ENCODE measurements at places on chromosomes 11 and 22.
A peak's percentile ranks its signal among the peaks of the same experiment; 100 is the strongest.

- no peak for DNase-seq
These were observed 26.6 kb downstream of the TBX1 start for GRCh38 chr22:19786959-19787848.

DNA sequence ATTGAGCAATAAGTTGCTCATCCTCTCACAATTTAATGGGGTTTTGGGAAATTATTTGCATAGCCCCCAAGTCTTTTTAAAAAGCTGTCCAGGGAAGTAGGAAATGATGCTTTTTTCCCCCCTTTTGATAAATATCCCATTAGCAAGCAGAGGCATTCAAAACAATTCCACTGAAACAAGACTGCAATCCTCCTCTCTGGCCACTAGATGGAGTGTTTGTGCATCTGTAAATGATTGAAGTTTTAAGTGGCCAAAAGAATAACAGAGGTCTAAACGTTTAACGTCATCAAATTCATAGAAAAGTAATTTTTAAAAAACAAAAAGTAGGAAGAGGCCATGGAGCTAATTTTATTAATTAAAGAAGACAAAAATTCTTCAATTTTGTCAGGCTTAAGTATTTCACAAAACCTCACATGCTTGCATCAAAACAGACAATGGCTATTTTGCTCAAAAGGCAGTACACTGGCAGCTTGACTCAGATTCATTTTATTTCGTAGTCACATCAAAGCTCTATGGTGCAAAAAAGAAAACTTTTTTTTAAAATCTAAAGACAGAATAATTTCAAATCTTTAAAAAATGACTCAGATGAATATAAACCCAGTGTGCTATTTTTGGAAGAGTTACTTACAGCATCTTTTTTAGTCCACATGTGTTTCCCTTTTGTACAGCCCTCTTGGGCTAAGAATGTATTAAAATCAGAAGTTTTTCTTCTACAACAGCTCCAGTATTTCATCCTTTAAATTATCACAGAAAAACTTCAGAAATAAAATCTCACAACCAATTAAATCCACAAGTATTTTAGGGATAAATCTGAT is 17.8 kb downstream of the CHORDC1 start:
- no peak for DNase-seq

DNA sequence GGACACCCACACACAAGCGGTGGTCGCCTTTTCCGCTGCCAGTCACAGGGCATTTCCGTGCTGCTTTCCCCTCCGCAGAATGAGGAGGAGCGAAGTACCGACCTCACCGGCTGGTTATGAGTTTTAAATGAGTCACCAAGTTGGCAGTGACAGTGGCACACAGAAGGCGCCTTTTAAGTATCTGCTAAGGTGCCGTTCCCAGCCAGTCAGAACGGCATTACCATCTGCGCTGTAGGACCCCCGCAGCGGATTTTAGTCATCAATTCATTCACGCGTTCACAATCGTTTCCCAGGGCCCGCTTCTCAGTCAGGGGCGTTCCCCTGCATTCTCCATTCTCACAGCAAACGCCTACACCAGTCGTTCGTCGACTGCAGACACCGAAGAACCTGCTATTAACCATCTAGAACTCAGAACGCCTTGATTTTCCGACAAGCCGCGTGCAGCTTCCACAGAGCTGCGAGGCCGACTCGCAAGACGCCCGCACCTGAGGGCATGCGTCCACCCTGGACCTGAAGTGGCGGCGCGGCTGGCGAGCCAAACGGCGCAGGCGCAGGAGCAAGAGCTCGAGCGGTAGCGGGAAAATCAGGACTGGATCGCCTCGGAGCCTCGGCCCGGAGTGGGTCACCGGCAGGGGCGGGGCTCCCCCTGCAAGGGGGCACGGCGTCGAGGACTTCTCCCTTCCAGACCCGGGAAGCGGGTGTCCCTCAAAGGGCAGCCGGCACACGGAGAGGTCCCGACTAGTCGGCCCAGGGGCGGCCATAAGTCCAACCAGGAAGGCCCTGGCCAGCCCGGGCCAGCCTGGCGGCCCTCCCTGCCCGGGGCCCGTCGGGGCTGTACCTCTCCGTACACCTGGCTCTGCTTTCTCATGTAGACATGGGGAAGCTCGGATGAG is 642 bp downstream of the CYP2R1 start:
- no peak for DNase-seq

- DNase-seq, result peak; percentile 91
These were observed 5.7 kb downstream of the ZP1 start for GRCh38 chr11:60872961-60873524.

- no peak for DNase-seq
These were observed 16.4 kb downstream of the EHF start for GRCh38 chr11:34637303-34637702.

GRCh38 chr11:92227959-92228935 is 3.6 kb downstream of the FAT3 start:
- DNase-seq, result no peak

GRCh38 chr22:36744791-36745190 is 31.1 kb downstream of the IFT27 start:
- no peak for DNase-seq

- DNase-seq, result no peak
These were observed 81.9 kb downstream of the MN1 start for GRCh38 chr22:27719535-27720227.

GRCh38 chr11:11178671-11179638 is 174.1 kb downstream of the CSNK2A3 start:
- peak; percentile 49 for DNase-seq

DNA sequence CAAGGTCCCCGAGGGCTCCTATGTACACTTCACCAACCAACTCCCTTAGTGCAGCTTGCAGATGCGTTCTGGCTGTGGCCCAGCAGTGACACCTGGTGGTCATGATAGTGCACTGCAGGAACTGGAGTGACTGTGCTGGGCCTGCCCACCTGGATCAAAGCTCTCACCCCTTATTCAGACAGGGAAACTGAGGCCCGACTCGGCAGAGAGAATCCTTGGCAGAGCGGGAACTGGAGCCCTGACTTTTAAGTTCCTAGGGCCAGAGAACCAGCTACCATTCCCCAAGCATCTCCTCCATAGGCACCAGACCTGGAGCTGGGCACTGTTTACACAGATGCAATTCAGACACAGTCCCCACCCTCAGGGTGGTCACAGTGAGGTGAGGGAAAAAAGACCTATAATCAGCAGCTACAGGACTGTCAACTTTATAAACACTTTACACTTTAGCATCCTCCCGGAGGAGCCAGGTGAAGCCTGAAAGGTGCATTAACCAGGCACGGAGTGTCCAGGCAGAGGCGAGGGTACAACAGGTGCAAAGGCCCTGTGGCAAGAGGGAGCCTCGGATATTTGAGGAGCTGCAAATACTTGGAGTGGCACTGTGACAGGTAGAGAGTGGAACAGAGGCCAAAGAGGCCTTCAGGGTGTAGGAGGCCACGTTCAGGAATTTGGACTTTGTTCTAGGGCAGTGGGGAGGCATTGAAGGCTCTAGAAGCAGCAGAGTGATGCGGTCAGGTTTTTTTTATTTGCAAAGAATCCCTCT is 22.0 kb downstream of the RHBDD3 start:
- DNase-seq, result no peak

GRCh38 chr11:89487016-89487415 is 4.2 kb downstream of the NOX4 start:
- no peak for DNase-seq

GRCh38 chr22:24514241-24515026 is 19.3 kb downstream of the UPB1 start:
- no peak for DNase-seq

- no peak for DNase-seq
These were observed 1.4 kb upstream of the CPT1A start for GRCh38 chr11:68843052-68843561.

DNA sequence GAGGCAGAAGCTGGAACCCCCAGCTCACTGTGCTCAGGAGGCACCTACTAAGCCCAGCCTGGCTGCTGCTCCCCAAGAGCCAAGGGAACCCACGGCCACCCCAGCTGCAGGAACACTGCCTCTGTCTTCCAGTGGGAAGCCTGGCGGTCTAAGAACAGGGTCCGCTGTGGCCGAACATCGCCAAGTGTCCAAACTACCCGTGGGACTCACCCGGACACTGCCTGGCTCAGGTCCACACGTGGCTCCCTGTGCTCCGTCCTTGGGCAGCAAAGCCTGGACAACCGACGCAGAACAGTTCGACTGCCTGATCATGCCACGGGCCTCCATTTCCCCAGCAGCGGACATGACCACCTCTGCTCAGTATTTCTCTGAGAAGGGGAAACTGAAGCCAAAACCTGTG is 747.0 kb downstream of the BRD1 start:
- DNase-seq, result no peak

DNA sequence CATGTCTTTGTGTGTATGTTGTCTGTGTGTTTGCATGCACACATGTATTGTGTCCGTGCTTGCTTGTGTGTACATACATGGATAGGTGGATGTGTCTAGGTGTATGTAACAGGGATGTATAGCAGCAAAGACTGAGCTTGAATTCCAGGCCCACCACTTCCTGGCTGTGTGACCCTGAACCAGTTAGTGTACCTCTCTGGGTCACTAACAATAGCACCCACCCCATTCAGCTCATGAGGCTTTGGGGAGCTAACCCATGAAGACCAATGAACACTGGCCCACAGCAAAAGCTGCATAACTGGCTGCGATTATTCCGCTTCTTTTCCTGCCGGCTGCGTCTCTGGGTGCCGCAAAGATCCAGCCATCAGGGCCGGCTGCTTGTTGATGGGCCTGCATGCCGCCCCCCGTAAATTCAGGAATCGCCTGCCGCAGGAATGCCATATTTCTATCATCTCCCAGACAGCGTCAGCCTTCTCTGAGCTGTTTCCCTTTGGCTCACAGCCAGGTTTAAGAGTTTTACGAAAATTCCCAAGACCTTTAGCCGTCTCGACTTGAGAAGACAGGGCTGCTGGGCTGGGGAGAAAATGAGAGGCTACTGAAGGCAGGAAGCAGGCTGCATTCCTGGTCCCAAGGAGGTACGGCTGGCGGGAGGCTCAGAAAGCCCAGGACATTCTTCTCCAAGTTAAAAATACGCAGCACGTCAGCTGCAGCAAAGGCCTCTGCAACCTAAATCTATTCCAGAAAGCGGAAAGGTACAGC is 224.6 kb downstream of the MN1 start:
- DNase-seq, result peak; percentile 80

DNA sequence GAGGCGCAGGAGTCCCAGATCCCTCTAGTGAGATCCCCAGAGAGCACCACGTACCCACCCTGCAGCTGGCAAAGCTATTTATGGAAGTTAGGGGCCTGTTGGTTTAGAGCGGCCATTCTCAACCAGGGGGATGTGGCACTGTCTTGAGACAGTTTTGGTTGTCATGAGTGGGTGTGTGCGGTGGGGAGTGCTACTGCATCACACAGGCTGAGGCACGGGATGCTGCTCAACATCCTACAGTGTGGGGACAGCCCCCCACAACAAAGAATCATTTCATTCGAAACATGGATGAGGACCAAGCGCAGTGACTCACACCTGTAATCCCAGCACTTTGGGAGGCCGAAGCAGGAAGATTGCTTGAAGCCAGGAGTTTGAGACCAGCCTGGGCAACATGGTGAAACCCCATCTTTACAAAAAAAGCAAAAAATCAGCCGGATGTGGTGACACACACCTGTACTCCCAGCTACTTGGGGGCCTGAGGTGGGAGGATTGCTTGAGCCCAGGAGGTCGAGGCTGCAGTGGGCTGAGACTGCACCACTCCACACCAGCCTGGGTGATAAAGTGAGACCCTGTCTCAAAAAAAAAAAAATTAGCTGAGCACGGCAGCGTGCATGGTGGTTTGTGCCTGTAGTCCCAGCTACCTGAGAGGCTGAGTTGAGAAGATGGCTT is 28.2 kb downstream of the GGT5 start:
- DNase-seq, result no peak

DNA sequence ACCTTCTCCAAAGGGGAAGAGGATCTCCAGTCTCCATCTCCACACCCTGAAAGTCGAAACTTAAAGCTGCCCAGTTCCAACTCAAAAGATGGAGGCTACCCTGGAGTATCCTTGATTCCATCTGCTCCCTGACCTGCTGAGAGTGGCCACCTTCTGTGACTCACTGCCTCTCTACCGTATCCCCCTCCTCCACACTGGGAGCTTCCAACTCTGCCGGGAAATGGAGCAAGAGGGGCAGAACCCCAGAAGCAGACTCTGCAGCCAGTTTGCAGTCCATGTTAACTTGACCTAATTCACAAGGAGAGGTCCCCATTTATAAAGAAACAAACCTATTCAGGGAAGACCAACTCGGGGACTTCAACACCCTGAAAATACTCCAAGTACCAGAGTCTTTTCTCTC is 22.0 kb upstream of the IRAG1 start:
- no peak for DNase-seq

DNA sequence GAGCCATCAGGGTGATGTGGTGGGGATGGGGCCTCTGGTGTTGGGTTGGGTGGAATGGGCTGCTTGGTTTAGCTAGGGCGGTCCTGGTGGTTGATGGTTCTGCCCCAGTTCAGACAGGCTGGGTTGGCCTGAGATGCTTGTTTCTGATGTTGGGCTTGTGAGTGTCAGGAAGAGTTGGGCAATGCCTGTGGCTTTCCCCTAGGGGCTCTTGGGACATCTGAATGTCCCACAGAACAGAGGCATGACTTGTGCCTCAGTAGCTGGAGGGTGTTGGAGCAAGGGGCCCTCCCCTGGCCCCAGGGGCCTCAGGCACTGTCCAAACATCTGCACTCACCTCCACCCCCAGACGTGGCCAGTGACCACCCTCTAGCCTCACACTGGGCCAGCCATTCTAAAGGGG is 14.0 kb upstream of the CTSD start:
- DNase-seq, result no peak

DNA sequence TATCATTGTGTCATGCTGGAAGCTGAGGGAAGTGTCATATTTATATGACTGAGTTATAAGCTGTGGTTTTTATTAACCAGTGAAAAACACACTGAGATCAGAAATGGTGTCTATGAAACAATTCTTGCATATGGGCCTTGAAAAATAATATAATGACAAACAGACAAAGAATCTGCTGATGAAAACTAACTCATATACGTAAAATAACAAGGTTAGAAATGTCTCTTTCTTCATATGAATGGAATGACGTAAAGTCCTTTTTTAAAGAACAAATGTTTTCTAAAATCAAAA is 48.8 kb upstream of the PHF21B start:
- DNase-seq, result no peak

DNA sequence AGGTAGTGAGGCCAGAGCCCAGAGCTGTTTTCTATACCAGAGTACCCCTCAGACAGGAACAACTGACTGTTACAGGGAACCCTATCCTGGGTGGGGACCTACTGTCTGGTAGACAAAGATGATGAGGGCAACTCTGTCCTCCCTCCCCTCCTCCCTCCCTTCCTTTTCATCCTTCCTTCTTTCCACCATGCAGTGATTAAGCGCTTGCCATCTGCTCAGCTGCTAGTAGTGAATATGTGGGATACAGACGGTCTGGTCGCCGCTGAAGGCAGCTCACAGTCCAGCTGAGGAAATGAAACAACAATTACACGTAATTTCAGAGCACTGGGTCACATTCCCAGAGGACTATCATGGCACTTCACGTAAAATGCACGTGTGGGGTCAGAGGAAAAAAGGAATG is 597.1 kb downstream of the BUD13 start:
- no peak for DNase-seq

All from skeletal muscle cell (primary cell).